ENCODE measurements at places on chromosomes 1 and 21. TPM values are rescaled to one million over a fixed set of nuclear protein-coding genes. Genes with fewer than 3 reads are reported as not detected.

GRCh38 chr1:160166166-160166868 lies 14.9 kb downstream of the ATP1A4 start:
- DNase-seq, result no peak

GRCh38 chr1:184810735-184811343 lies 56.2 kb upstream of the EDEM3 start:
- no peak for DNase-seq

- no peak for DNase-seq
Measured at GRCh38 chr1:231865331-231865730, 238.7 kb downstream of the DISC1 start.

DNA sequence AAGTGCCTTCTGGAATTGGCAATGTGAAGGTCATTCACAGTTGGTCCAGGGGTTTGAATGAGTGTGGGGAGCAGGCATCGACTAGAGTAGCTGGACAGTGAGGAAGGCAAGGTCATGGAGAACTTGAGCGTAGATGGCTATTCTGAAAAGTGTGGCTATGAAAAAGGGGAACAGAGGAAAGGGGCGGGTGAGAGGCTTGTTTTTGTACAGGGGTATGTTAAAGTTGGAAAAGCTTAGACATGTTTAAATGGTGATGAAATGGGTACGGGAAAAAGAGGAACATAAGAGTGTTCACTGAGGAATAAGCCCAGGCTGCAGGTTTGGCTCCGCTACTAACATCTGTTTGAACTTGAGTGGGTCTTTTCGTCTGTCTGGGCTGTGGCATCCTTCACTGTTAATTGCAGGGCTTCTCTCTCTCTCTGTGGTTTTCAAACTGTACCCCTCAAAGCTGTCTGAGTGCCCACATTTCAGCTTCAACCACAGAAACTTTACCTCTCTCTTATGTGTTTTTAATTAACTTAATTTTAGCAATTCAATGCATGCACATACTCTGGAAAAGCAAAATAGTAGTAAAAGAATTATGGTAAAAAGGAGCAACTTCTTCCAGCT lies 70.8 kb upstream of the COA6 start:
- no peak for DNase-seq

GRCh38 chr1:97412737-97413136 lies 508.1 kb downstream of the DPYD start:
- peak; percentile 36 for DNase-seq

DNA sequence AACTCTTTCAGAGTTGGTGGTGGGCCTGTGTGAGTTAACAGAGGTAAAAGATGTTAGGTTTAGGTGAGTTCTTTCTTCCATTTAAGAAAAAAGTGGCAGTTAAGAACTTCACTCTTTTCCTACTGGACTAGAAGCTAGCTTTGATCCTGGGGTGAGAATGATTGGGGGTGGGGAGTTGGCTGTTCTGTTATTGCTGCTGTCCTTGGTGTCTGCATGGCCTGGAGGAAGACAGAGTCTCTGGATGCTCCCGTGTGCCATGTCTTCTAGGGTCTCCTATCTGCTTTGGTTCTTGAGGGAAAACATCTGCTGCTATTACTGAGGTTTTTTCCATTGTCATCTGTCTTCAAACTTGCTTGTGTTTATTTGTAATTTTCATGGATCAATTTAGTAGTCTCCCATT lies 275.7 kb downstream of the HLX start:
- no peak for DNase-seq

Gene IGSF3
- 134 TPM for total RNA-seq

Gene DMBX1
- total RNA-seq, result not detected

DNA sequence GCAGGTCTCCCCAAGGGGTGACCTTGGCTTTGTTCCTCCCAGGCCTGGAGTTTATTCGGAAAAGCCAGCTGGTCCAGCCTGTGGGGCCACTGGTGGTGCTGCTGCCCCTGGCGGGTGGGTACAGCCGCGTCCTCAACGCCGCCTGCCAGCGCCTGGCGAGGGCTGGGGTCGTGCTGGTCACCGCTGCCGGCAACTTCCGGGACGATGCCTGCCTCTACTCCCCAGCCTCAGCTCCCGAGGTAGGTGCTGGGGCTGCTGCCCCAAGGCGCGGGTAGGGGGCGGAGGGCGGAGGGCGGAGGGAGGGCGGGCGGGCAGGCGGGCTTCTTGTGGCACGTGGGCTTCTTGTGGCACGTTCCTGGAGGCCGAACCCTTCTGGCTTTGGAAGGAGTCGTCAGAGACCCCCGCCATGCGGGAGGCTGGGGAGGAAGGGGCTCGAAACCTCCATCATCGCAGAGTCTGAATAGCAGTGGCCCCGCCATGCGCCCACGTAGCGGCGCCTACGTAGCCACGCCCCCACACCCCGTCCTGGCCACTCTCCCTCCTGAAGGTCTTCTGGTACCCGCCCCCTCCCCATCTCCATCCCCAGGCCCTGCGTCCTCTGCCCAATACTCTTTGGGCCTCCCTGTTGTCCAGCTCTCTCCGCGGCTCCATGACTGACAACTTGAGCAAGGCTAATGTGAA lies 16.7 kb downstream of the PCSK9 start:
- no peak for DNase-seq

Gene OPTC
- total RNA-seq, result not detected

- peak; percentile 72 for DNase-seq
Measured at GRCh38 chr1:1021010-1021919, 1.3 kb downstream of the AGRN start.

GRCh38 chr1:99110140-99111041 lies 105.7 kb upstream of the PLPPR5 start:
- no peak for DNase-seq

DNA sequence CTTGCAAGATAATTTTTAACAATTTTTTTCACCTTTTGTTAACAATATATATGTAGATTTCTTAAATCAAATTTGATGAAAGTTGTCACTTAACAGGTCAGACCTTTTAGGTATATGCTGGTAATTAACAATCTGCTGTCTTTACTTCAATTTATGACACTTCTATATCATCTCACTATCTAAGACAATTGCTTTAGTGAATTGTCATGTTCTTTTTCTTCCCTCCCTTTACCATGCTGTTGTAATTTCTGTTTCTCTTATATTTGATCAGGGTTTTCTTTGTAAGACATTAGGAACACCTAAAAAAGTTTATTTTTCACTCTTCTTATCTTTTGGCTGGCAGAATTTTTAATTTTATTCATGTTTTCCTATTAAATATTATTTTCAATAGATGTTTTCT lies 2.0 kb downstream of the IFI16 start:
- DNase-seq, result no peak

Gene PSMB2
- total RNA-seq, result 82.1 TPM

Gene PPM1J
- 10.7 TPM for total RNA-seq

DNA sequence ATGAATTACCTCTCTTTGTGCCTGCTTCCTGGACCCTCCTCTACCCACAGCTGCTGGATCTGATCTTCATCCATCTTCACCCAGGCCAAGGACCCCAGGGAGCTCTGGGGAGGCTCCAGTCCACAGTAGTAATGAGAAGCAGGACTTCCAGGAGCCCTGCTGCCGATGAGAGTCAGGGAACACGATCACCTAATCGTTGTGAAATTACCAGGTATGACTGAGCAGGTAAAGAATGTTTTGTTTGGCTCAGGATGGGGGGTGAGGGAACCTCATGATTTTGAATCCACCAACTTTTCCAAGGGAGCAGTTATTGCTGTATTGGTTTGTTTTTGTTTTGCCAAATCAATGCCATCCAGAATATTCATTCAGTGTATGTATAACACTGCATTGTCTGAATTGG lies 454.0 kb downstream of the PLPP3 start:
- DNase-seq, result peak; percentile 84

Gene OR6K3
- total RNA-seq, result not detected

Gene MTARC1
- total RNA-seq, result 1.2 TPM

- no peak for DNase-seq
Measured at GRCh38 chr1:191065771-191066170, 588.1 kb upstream of the BRINP3 start.

GRCh38 chr1:93673163-93673829 lies 8.3 kb downstream of the BCAR3 start:
- no peak for DNase-seq

DNA sequence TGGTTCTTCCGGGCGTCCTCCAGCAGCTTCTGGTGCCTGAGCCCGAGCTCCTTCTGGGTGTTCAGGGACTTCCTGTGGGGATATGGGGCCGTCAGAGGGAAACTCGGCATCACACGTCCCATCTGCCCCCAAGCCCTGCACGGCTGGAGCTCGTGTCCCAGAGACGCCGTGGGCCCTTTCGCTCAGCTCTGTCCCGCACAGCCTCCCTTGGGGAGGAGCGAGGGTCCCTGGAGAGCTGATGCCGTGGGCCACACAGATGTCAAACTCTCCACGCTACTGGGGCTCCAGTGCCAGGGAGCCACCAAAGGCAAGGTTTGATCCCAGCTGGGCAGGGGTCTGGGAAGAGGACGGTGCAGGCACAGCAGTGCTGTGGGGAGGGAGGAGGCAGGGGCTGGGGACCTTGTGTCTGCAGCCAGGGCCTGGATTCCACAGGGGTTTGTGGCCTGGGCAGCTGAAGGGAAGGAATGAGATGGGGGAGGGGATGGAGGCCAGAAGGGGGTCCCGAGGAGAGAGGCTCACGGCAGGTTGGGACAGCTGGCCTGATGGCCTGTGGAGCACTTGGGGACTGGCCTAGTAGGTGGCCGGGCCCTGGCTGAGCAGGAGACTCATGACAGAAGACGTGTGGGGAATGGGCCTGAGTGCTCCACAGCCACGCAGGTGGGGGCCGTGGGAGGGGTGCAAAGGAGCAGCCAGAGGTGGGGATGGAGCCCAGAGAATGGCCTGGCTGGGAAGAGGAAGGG lies 30.4 kb downstream of the CFAP74 start:
- no peak for DNase-seq

DNA sequence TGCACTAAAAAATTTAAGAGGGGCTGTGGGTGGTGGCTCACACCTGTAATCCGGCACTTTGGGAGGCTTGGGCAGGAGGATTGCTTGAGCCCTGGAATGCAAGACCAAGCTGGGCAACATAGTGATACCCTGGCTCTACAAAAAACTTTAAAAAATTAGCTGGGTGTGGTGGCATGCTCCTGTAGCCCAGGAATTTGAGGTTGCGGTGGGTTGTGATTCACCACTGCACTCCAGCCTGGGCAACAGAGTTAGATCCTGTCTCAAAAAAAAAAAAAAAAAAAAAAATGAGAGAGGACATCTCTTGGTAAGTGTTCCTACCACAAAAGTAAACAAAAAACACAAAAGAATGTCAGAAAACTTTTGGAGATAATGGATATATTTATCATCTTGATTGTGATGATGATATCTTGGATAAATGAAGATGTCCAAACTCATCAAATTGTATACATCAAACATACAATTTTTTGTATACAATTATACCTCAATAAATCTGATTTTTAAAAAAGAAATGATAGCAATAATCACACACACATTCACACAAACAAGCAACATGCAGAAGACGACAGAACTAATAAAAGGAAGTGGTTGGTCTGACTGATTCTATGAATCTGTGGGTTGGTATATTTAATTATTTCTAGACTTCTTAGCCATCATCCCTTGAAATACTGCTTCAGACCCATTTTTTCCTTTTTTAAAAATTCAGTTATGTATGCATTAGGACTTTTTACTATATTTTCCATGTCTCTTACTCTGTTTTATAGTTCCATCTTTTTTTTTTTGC lies 465.9 kb downstream of the PLA2G4A start:
- DNase-seq, result no peak

GRCh38 chr1:4367230-4367777 lies 287.1 kb upstream of the AJAP1 start:
- DNase-seq, result no peak

DNA sequence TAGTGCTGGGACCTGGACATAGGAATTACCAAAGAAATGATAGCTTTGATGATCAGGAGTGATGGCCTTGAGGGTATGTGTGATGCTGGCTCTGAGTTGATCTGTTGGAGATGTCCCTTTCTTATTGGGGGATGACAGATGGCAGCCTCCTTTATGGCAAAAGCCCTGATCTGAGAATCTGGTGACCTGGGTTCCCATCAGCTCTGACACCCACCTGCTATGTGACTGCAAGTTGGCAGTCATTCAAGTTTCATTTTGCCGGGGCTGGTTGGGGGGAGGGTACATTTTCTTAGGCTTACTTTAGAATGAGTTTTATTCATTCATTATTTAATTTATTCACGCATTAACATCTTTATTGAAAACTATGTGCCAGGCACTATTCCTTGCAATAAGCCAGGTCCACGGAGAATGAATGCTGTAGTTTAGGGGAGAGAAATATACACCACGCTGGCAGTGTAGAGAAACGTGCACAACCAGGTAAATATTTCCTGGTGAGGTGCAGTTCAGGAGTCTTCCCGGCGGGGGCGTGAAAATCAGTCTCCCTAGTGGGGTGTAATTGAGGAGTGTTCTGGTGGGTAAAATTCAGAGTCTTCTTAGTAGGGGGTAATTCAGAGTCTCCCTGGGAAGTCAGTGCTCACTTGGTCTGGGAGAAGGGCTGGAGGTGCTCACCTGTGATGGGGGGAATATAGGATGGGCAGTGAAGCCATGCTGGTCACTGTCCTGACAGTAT lies 401.3 kb downstream of the CAMTA1 start:
- no peak for DNase-seq

Gene CFHR1
- total RNA-seq, result not detected

- DNase-seq, result no peak
Measured at GRCh38 chr1:230820568-230820967, 47.8 kb downstream of the C1orf198 start.

DNA sequence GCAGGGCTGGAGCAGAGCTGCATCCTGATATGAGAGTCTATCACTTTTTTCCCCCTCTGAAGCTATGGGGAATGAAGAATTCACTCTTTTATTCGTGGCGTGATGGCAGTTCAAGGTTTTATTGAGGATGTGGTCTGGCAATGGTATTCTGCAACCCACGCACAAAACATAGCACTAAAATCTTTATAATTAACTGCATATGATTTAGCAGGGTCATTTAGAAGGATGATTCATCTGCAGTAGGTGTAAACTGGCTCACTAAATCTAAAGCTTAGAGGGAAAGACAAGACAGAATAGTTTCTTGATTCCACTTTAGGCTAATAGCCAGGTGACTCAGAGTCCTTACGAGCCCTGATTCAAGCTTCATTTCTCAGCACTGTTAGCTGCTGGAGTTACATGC lies 25.0 kb upstream of the CHRM3 start:
- peak; percentile 77 for DNase-seq
